H9 (cell line): ENCODE measurements at places on chromosomes 4 and X. TPM values are rescaled to one million over a fixed set of nuclear protein-coding genes. Genes with fewer than 3 reads are reported as not detected.

Gene CCDC120
- total RNA-seq, result 14.5 and 15.7 TPM in 2 replicates

Gene PLP1
- 86.3 and 88.3 TPM in 2 replicates for total RNA-seq

Gene CENPI
- 19.4 and 20.0 TPM in 2 replicates for total RNA-seq

Gene DCLK2
- 0.33 and 0.39 TPM in 2 replicates for total RNA-seq

Gene FAM149A
- 5.9 and 6.6 TPM in 2 replicates for total RNA-seq

Gene GNRHR
- total RNA-seq, result not detected in 2 replicates

Gene NEIL3
- 6.3 and 8.3 TPM in 2 replicates for total RNA-seq

Gene TMEM165
- 85.9 and 87.2 TPM in 2 replicates for total RNA-seq

Gene IGFBP7
- 0.37 and 0.42 TPM in 2 replicates for total RNA-seq

Gene GABRQ
- total RNA-seq, result 3.8 and 3.9 TPM in 2 replicates

Gene HHIP
- total RNA-seq, result 2.7 and 3.8 TPM in 2 replicates

Gene HTN3
- total RNA-seq, result not detected in 2 replicates

Gene PHOX2B
- not detected in 2 replicates for total RNA-seq

Gene SMR3B
- not detected in 2 replicates for total RNA-seq

Gene FUNDC2
- 57.9 and 62.1 TPM in 2 replicates for total RNA-seq

Gene MAGEA9B
- total RNA-seq, result 0.31 TPM in 1 of 2 replicates, not detected in the other

Gene ETDB
- not detected in 2 replicates for total RNA-seq

Gene TMSB15C
- 1.8 and 2.0 TPM in 2 replicates for total RNA-seq

Gene BLOC1S4
- total RNA-seq, result 14.3 and 14.9 TPM in 2 replicates

Gene LRRC66
- total RNA-seq, result 0.09 TPM in 1 of 2 replicates, not detected in the other

Gene GC
- 0.15 TPM in 1 of 2 replicates, not detected in the other for total RNA-seq

Gene NRK
- total RNA-seq, result 1.4 TPM in 2 replicates
